ENCODE measurements at places on chromosomes 11 and 22.

DNA sequence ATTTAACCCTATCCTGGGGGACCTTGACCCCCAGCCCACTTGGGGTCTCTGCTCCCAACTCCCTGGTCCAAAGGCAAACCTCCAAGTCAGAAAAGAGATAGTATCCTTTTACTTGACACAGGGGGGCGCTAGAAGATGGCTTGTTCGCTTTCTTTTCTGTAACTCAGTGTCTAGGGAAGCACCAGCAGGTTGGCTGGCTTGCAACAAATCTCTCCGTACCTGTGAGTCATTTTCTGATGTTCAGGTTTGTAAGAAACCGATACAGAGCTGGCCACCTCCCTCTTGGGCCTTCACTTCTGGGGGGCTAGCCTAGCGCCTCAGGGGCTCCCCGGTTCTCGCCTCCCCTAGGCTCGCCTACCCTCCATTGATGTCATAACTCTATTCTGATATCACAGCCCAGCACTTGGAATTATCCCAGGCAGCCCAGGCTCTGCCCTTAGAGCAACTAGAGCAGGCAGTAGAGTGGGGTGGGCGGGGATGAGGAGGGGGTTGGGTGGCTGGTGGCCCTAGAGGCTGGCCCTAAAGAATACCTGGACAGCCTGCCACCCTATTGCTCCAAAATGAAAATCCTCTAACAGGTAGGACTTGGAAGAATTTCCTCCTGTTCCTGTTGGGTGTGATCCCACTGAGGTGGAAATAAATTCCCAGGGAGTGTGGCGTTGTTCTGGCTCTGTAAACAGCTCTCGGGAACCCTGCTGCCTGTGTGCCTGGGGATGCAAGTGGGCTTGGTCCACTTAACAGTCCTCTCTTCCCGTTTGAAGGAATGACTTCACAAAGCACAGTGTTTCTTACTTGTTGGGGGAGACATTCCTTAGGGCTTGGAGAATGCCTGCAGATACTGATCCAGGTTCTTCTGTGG is 69.4 kb downstream of the OSBP2 start:
- peak; percentile 21 for DNase-seq

GRCh38 chr11:24372491-24372890 is 124.4 kb upstream of the LUZP2 start:
- DNase-seq: no peak

GRCh38 chr11:116702772-116703385 is 69.9 kb downstream of the BUD13 start:
- no peak for DNase-seq

GRCh38 chr11:15874704-15875103 is 481.6 kb downstream of the SOX6 start:
- DNase-seq: no peak

- no peak for DNase-seq
These were observed 134.0 kb downstream of the KIF18A start for GRCh38 chr11:27973851-27974536.

GRCh38 chr11:65043881-65044501 is 3.0 kb downstream of the SAC3D1 start:
- DNase-seq: no peak

GRCh38 chr11:57630171-57630570 is 19.5 kb downstream of the YPEL4 start:
- no peak for DNase-seq

DNA sequence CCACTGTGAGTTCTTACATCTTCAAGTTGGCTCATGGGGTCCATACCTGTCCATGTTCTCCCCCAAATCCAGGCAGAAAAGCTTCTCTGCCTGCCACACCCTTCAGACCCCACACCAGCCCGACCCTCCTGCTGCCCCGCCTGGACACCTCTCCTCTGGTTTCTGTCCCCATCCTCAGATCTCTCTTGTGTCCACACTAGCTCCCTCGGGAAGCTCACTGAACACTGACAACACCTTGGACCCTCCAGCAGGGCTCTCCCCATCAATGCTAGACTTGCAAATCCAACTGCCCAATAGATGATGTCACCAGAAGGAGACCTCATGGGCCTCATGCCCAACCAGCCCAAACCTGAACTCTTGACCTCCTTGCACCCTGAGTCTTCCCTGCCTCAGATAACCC is 2.9 kb downstream of the SCARF2 start:
- no peak for DNase-seq

DNA sequence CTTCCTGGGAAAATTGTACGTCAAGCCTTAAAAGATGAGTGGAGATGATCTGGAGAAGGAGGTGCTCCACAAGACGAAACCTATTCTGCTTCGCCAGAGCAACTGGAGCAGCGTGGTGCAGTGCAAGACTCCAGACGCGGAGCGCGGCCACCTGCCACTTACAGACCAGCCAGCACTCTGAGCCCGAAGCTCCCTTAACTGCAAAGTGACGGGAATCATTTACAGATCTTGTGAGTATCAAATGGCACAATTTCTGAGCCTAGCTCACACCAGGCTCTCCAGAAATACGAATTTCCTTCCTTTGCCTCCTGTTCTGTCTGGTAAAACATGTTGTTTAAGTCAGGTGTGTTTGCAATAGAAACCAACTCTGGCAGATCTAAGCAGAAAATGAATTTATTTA is 369.3 kb downstream of the CADM1 start:
- DNase-seq: no peak

DNA sequence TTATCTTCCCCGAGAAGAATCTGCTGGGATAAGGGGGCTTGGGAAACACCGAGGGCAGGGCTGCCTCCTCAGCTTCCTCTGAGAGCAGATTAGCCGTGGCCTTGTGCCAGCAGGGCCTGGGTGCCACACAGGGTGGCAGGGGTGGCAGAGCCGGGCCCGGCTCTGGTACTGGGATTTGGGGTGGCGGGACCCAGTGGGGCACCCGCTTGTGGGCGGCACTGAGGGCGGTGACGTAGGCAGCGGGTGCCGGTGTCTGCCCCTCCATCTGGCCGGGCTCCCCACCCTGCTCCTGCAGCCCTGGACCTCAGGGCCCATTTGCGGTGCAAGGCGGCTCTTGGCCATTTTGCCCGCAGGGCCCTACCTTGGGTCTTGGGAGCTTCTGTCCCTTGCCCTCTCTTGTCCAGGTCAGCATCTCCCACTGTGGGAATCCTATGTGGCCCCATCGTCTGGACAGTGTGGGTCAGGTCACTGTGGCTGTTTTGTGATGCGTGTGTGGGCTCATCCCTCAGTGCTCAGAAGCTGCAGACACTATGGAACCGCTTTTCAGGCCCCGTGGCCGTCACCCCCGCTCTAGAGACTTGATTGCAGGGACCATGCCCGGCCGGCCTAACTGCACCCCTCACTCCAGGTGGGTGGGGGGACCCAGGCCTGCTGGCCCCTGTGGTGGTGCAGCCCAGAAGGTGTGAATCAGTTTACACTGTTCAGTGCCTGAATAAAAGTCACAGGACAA is 29.7 kb upstream of the KRTAP5-6 start:
- DNase-seq: no peak

DNA sequence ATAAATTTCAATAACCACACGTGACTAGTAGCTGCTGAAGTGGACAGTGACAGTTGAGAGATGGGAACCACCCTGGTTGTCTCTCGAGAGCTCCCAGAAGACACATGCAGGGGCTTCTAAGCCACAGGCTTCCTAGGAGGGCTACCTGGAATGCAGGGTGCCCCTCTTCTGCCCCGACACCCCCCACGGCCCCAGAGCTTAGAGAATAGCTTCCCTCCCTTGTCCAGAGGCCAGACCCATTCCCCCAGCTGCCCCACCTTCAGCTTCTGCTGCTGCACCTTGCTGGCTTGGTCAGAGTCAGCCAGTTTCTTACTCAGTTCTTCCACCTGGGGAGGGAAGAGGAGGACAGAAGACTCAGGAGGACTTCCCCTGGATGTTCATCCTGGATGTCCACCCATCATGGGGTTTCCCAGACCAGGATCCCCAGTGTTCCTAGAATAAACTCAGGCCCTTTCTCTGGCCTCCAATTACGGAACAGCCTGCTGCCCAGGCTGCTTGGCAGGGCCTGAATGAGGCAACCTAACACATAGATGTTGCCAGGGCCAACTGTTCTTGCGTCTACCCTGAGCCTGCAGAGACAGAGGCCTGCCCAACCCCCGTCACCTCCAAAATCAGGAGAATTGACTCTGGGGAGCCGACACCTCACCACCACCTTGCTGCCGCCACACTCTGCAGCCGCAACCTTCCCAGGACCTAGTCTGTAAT is 12.0 kb downstream of the IL18BP start:
- no peak for DNase-seq

GRCh38 chr11:116687458-116688201 is 85.2 kb downstream of the BUD13 start:
- DNase-seq: no peak

GRCh38 chr22:46091277-46091977 is 58.9 kb upstream of the PPARA start:
- DNase-seq: no peak
